ENCODE measurements at places on chromosomes 12 and 14.

- DNase-seq, result no peak
These were observed 436.1 kb downstream of the TMEM132D start for GRCh38 chr12:129467726-129468125.

- no peak for DNase-seq
These were observed 125.0 kb upstream of the FAR2 start for GRCh38 chr12:29024117-29024516.

DNA sequence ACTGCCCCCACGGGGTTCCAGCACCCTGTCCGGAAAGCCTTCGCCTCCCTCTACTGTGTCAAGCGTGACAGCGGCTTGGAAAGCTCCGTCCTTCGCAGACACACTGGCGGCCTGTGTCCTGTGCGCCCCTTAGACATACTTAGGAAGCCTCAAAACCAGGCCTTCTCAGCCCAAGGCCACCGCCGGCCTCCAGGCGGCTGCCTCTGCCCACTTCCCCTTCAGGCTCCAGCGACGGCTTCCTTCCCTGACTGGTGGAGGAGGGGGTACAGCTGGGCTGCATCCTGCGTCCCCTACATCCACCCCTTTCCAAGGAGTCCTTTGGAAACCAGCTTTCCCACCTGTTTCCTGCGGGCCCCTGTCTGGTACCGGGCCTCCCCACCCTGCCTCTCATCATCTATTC is 2.5 kb upstream of the CACNA2D4 start:
- no peak for DNase-seq

DNA sequence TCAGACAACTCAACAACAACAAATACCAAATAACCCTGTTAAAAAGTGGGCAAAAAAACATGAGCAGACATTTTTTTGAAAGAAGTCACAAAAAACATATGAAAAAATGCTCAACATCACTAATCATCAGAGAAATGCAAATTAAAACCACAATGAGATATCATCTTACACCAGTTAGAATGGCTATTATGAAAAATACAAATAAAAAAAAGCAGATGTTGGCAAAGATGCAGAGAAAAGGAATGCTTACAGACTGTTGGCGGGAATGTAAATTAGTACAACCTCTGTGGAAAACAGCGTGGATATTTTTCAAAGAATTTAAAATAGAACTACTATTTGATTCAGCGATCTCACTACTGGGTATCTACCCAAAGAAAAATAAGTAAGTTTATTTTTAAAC is 114.0 kb downstream of the SLC38A4 start:
- no peak for DNase-seq

DNA sequence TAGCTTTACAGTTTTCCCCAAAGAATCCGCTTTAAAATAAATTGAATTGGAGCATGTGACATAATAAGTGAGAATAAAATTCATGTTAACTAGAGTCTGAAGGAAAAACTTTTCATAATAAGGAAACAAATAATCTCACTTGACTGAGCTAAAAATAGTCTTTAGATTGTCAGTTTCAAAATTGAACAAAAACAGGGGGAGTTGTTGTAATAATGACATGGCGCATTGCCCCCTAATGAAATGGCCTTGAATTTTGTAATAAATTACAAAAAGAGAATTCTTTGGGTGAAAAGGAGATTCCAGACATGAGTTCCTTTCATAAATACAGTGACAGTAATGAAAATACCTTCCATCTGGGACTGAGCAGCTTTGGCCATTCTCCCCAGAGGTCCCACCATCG is 178.6 kb downstream of the EFCAB11 start:
- no peak for DNase-seq

GRCh38 chr12:104998423-104999346 is 12.6 kb downstream of the NOPCHAP1 start:
- DNase-seq, result no peak

DNA sequence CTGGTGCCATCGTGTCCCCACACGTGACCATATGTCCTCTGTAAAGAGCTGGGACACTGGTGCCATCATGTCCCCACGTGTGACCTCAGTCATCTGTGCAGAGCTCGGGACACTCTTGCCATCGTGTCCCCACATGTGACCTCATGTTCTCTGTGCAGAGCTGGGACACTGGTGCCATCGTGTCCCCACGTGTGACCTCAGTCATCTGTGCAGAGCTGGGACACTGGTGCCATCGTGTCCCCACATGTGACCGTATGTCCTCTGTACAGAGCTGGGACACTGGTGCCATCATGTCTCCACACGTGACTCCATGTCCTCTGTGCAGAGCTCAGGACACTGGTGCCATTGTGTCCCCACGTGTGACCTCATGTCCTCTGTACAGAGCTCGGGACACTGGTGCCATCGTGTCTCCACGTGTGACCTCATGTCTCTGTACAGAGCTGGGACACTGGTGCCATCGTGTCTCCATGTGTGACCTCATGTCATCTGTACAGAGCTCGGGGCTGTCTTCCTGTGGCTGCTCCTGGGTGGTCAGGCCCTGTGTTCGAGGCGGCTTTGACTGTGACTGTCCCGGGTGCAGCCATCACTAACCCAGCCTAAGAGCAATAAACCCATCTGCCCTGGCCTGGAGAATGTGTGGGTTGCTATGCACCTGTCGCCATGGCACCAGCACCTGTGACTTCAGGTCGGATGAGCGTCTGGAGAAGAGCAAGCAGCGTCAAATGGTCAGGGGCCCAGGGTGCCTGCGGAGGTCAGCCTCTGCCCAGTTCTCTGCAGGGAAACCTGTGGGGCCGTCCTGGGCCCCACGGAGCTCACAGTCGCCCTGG is 334.4 kb downstream of the ADGRD1 start:
- DNase-seq, result peak; percentile 50

DNA sequence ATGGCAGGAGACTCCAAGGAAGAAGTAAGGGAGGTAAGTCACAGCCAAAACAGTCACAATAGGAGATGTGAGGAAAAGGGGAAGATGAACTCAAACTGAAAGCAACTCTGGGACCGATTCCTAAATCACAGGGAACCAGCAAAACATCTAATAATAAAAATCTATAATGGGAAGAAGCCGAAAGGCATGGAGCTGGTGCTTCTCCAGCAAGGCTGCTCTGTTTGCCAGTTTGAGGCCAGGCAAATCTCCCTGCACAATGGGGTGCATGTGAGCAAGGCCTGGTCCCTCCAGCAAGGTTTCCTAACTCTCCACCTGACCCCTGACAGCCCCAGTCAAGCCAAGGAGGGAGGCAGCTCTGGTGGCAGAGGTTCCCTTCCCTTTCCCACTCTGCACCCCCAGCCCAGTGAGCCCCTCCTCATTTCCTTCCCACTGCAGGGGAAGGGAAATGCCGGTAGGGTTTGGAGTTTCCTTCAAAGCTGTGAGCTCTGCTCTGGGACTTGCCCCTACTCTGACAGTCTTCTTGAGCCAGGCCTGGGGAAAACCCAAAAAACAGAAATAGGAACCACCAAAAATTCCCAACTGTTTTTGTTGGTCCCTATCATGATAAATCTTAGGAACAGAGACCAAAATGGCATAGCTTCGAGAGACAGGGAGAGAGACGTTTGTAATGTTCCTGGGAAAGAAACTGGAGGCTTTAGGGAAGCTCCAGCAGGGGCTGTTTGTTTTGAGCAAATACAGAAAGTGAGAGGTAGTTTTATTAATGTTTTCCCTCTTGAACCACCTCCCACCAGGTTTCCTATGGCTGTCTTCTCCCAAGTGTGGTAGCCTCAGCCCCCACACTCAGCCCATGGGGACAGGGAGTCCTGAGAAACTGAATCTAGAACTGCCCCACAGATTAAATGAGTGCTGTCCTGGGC is 34.6 kb downstream of the FMNL3 start:
- DNase-seq, result no peak
